Natural killer cell (primary cell): ENCODE measurements at places on chromosomes 2 and 18. TPM values are rescaled to one million over a fixed set of nuclear protein-coding genes. Genes with fewer than 3 reads are reported as not detected.
A peak's percentile ranks its signal among the peaks of the same experiment; 100 is the strongest.

- DNase-seq = no peak
These were observed 143.3 kb upstream of the ITGB6 start for GRCh38 chr2:160343404-160343803.

DNA sequence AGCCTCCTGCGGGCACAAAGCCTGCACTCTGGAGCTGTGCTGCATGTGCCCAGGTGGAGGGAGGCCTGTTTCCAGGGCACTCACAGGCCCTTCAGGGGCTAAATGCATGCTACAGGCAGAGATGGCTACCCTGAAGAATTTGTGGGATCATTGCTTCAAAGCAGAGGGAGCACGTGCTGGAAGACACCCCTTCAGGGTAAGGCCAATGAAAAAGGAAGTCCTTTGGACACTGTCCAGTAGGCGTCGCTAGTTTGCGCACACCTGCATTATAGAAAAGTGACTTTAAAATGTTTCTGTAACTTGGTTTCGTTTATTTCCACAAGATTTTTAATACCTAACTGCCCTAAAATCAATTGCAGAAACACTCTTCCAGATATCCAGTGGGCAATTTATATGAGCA is 325.3 kb downstream of the ZNF516 start:
- no peak for DNase-seq

GRCh38 chr2:160816916-160817499 is 323.4 kb upstream of the RBMS1 start:
- no peak for DNase-seq

DNA sequence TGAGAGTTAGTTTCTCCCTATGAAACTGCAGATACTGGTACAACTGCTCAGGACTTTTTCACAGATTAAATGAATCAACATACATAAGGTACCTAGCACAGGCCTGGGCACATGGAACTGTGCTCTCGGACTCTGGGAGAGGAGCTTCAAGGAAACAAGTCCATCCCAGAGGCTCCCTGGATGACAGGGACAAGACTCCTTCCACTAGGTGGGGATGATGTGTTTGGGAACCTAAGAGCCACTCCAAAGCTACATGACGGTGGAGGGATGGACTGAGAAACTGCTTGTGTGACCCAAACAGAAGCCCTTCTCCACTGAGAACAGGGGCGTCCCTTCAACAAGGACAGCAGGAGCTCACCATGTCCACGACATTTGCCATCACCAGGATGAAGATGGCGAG is 37.1 kb downstream of the CENPO start:
- DNase-seq = no peak

- DNase-seq = no peak
These were observed 451.4 kb downstream of the PID1 start for GRCh38 chr2:228819701-228820100.

GRCh38 chr2:190627448-190628412 is 21.2 kb upstream of the NAB1 start:
- DNase-seq = peak; percentile 56

DNA sequence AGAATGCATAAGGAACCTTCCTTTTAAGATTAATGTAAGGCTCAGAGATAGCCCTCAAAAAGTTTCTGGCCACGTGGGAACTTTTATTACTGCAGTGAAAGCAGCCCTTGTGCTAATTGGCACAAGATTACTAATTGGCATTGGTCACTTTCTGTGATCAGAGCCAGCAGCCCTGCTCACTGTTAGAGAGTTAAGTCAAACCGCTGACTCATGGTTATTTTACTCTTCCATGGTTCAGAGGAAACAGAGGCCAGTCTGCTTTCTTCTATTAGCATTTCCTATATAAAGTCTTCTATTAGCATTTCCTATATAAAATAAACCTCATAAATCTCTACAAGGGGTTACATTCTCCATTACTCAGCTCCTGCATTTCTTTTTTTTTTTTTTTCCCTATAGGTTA is 1.5 kb upstream of the SLC35G4 start:
- DNase-seq = no peak

DNA sequence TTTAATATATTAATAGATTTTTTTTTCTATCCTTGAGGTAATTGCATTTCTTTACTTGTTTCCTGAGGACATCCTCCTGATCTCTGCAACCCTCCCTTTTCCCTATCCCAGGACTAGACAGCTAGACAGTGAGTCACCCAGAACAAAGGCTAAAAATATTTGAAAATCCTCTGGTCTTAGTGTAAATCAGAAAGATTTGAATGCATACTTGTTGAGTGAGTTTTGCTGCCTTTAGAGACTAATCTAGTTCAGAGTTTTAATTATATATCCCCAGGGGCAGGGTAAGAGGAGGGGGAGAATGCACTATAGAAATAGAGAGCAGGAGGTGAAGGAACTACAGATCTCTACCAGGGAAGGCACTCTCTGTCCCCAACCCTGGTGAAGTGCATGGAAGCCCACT is 202.3 kb upstream of the TCF4 start:
- DNase-seq = no peak

DNA sequence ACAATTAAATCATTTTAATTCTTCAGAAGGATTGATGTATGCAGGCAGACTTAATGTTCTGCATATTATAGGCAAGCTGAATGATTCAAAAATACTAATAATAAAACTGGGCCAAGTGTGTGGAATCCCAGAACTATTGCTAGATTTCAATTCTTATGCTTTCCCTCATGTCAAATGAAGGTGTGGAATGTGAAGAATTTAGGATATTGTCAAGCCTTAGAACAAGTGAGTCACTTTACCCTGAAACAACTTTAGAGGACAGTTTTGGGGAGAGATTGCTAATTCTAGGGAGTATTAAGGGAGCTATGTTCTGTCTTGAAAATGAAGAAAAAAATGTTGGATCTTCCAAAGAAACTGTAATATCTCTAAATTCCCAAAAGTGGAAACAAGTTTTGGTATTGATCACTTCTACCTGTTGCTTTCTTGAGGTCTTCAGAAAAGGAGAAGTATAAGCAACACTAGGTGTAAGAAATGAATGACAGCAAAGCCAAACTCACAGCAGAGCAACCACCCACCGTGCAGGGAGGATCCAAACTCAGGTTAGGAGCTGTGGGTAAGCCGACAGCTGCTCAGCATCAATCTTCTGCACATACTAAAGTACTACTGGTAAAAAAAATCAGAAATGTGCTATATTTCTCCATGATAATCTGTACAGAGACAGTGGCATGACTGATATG is 818.1 kb downstream of the SLC4A3 start:
- no peak for DNase-seq

GRCh38 chr2:37506407-37507050 is 162.1 kb downstream of the QPCT start:
- DNase-seq = no peak

DNA sequence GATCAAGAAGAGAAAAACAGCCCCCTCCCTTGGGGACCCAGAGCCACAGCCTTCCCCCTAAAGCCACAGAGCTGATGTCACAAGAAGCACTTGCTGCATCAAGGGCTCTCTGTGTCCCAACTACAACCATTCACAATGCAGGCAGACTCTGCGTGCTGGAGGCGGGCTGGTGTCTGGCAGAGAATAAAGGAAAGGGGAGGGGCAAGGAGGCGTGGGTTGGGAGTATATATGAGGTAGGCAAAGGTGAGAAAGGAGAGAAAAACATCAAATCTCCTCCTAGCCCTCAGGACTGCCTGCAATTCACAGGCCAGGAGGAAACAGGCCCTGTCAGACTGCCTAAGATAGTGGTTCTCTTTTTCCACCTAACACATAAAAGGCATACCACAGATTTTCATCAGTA is 48.8 kb upstream of the IHH start:
- no peak for DNase-seq

The SCN7A gene
- total RNA-seq = not detected

The SGO2 gene
- 3.1 TPM for total RNA-seq

The ASPRV1 gene
- 1.4 TPM for total RNA-seq

The FSIP2 gene
- total RNA-seq = 0.95 TPM

The DYNC1I2 gene
- total RNA-seq = 30.2 TPM

The ATP6V1C2 gene
- total RNA-seq = not detected

The ELP2 gene
- 135 TPM for total RNA-seq
